ENCODE measurements at places on chromosomes 3 and 15.

DNA sequence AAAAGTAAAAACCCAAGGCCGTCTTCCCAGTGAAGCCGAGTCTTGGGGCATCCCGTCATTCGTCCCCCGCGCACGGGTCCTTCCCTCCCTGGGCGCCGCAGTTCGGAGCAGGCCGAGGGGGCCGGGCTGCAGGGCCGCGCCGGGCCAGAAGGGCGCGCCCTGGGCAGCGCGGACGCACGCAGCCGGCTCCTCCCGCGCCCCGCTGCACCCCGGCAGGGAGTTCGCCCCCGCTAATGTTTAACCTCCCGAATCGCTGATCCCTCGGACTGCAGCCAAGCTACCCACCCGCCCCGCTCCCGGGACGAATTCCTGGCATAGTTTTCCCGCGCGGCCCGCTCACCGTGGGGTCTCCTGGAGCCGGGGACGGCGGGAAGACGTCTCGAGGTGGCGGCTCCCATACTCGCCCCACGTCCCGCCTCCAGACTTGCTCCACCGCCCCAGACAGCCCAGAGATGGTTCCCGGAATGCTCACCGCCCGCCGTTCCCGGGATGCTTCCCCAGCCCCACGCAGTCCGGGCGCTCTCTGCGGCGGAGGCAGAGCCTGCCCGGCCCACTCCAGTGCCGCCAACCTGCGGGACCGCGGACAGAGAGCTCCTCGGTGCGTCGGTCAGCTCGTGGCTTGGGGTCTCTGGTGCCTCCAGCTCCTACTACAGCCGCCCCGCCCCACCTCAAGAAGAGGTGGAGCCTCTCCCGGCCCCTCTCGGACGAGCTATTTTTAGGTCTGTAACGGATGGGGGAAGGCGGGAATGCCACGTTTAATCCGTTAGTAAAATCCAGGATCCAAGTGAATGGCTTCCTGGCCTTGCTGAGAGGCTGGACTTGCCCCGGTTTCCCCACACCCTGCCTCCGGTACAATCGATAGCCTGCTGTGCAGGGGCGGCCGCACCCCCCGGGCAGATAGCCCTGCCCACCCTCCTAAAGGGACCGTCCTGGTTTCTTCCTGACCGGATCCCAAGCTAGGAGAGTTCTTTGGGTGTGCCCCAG lies at the start of gene DZIP1L:
Gene DZIP1L (minus strand): TSS at position 621 of the 984 bp plus-strand sequence. CDS start 11,637 bp downstream, outside the sequence.
- DNase-seq: no peak

DNA sequence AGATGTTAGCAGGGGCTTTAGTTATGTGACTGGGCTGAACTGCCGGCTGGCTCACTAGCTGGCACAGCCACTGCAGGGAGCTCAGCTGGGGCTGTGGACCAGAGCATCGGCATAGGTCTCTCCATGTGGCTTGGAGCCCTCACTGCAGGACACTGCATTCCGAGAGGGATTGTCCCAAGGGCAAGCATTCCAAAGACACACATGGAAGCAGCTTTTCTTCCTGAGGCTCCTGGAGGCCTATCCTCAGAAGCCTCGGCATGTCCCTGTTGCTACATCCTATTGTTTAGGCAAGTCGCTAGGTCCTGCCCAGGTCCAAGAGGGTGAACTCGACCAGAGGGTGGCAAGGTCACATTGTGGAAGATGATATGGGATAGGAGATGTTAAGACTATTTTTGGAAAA lies 209.8 kb downstream of the PLCL2 start:
- no peak for DNase-seq

- DNase-seq: no peak
Observed at GRCh38 chr3:11953350-11953749, 50.8 kb upstream of the SYN2 start.

DNA sequence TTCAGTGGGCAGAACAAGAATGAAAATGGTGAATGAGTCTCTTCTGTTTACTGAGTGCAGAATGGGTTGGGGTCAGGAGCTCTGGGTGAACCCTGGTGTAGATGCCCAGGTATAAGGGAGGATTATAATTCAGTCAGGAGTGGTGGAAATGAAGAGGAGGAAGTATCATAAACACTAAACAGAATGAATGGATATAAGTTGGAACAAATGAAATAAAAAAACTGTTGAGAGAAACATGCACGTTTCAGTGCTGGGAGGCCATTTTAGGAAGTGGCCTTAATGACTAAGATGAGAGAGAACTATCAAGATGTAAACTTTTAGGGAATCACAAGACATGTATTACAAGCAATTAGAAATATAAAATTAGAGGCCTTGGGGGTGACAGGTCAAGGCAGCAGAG lies 32.8 kb upstream of the LEKR1 start:
- no peak for DNase-seq

DNA sequence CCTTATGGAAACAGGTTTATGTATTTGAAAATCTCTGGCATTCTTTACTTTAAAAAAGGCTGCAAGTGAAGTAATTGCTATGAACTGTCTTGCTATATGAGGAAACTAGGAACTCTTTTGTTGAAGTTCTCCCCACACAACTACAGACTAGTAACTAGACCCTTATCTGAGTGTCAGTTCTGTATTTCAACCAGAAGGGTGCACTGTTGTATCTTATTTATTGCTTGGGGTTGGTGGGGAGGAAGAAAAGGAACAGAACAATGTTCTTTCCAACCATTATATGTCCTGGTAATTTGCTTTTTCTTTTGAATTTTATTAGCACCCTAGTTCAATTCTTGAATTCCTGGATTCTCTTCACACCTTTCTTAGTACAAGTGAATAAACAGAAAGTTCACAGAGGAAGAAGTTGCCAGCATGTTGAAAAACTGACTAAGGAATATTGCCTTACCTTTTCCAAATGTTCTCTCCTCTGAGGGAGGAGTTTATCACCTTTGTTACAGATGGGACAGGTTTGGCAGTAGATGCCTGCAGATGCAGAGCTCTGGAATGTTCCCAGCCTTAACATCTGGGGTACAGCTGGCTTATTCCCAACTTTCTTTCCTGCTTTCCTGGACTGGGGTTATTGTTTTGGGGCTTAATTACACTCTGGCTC lies 162.4 kb upstream of the CFAP20DC start:
- DNase-seq: no peak

- DNase-seq: no peak
Observed at GRCh38 chr3:54550221-54550977, 377.5 kb downstream of the LRTM1 start.
